Sciatic nerve (tissue), 2 donors: ENCODE measurements at places on chromosomes 7 and 10. TPM values are rescaled to one million over a fixed set of nuclear protein-coding genes. Genes with fewer than 3 reads are reported as not detected.

SSC4D gene
- 0.58 TPM for total RNA-seq

CRHR2 gene
- 1.1 TPM for total RNA-seq

NEURL1 gene
- total RNA-seq, result 0.36 TPM

FLNC gene
- 11.7 TPM for total RNA-seq

ZPBP gene
- not detected for total RNA-seq

SPDYE11 gene
- not detected for total RNA-seq

CABCOCO1 gene
- not detected for total RNA-seq

AOC1 gene
- total RNA-seq, result not detected

ITIH2 gene
- total RNA-seq, result not detected

NPVF gene
- not detected for total RNA-seq

SPDYE9 gene
- not detected for total RNA-seq

MMP21 gene
- 0.31 TPM for total RNA-seq

ASB10 gene
- total RNA-seq, result not detected

BAMBI gene
- 15.6 TPM for total RNA-seq

POLL gene
- total RNA-seq, result 37.1 TPM

PRSS1 gene
- 4.7 TPM for total RNA-seq

RBP3 gene
- total RNA-seq, result not detected

DYNC1I1 gene
- total RNA-seq, result 4.3 TPM

RHEB gene
- 113 TPM for total RNA-seq

CALML5 gene
- total RNA-seq, result not detected

GPNMB gene
- total RNA-seq, result 145 TPM

CDCA7L gene
- total RNA-seq, result 15.9 TPM

IQUB gene
- total RNA-seq, result 1.0 TPM
